Epithelial cell of proximal tubule (primary cell): ENCODE measurements at places on chromosomes 2 and 18.

- DNase-seq: no peak
These were observed 505.4 kb downstream of the PLCL1 start for GRCh38 chr2:198309673-198310280.

- DNase-seq: no peak
These were observed at the start of gene GALNT5 for GRCh38 chr2:157257312-157258252. Gene GALNT5 (plus strand): TSS chr2:157257705. CDS start chr2:157258083, 378 bp downstream.

DNA sequence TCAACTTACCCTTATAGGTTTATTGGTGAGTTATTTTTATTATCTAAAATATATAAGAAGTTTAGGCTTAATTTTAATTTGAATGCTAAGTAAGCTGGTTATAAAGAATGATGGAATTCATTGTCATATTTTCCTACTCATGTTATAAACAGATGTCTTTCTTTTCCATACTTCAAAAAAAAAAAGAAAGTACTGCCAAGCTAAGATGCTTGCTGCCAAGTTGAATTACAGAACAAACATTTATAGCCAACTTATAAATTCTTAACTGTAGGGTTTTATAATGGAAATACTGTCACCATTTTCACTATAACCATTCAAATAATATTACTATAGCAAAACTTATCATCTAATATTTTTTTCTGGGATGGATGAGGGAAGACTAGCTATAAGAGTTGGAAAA is 676.0 kb downstream of the NRXN1 start:
- DNase-seq: no peak

DNA sequence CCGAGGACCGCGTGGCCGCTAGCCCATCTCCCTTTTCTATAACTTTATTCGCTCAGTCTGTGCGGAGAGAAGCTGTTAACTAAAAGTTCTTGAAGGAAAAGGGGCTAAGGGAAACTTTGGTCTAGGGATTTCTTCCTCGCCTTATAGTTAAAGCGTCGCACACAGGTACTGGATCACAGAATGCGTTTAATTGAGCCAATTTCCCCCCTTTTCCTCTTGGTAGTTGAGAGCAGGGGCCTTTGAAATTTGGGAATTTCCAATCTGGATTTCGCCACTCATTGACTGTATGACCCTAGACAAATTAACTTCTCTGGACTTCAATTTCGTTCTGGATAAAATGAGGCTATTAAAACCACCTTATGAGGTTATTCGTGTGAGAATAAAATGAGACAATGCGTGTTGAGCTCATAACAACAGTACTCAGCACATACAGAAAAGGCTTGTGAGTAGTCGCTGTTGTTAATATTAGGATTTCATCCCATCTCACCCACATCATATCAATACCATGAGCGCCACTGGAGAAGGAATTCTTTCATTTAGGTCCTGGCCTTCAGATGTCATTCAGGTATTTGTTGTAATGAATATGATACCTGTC is 763 bp upstream of the OLA1 start:
- no peak for DNase-seq

DNA sequence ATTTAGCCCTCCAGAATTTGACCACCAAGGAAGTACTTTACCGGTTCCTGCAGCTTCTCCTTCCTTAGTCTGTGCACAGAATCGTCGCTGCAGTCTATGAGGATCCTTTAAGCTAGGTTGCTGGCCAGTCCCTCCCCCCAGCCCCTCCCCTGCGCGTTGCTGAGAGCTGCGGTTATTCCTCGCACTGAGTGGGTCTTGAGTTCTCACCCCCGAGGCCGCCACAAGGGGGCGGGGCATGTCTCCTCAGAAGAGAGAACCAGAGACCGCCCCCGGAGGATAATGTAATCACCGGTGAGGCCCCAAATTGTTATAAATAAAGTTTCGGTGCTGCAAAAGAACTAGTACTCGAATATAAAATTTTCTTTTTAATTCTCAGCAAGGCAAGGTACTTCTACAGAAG is 1184.9 kb upstream of the CDH2 start:
- no peak for DNase-seq

- DNase-seq: peak; percentile 19
These were observed 34.8 kb downstream of the DNER start for GRCh38 chr2:229679393-229680125.

GRCh38 chr2:11889101-11889850 is 142.8 kb downstream of the LPIN1 start:
- no peak for DNase-seq

GRCh38 chr2:25400169-25400568 is 58.4 kb upstream of the DNMT3A start:
- no peak for DNase-seq
